Hippocampal formation (tissue), 2 donors: ENCODE measurements at places on chromosomes 7 and 10.
A peak's percentile ranks its signal among the peaks of the same experiment; 100 is the strongest.

- DNase-seq, result peak; percentile 68
These were observed 41.1 kb upstream of the STMP1 start for GRCh38 chr7:135620980-135621850.

GRCh38 chr10:60388116-60388625 is 1.5 kb downstream of the ANK3 start:
- no peak for DNase-seq

DNA sequence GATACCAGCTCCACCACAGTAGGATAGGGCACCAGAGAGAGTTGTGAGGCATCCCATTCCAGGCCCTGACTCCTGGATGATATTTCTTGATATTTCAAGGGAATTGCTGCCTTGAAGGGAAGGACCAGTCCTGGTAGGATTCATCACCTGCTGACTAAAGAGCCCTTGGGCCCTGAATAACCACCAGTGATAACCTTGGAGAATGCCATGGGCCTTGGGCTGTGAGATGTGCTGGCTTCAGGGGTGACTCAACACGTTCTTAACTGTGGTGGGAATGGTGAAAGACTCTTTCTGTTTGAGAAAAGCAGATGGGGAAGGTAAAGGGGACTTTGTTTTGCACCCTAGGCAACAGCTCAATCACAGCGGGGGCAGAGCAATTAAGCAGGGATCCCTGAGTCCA is 21.4 kb upstream of the ASZ1 start:
- no peak for DNase-seq

DNA sequence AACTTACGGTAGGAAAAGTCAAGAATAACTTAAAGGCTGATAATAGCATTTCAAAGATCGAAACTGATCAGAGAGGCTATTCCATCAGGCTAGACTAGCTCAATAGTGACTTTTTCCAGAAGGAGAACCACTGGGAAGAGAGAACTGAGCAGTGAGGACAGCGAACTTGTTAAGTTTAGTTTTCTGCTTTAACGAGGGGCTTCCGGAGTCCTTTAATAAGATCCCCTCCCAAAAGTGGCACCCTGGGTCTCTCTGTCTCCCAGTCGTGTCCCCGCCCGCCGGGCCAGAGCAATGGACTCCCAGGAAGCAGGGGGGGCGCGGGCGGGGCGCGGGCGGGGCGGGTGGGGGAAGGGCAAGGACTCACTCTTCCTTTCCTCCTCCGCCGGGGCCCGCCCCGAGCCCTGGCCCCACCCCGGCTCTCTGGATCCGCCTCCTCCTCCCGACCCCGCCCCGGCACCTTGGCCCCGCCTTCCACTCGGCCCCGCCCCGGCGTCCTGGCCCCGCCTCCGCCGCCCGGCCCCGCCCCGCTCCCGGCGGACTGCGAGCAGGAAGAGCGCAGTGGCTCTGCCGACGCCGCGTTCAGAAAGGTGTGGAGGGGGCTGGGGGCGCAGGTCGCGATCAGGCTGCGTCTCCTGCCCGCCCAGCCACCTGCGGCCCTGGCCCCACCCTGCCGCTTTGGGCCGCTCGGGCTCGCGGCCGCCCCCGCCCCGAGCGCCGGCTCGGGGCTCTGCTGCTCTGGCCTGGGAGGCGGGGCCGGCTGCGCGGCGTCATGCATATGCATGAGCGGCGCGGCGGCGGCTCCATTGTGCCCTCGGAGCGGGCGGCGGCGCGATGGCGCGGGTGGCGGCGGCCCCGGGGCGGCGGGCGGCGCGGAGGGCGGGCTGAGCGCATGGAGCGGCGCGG is at the start of gene ZMIZ2:
TSS of gene ZMIZ2 (plus strand) at position 803 of the 903 bp plus-strand sequence. CDS start 7,403 bp downstream, outside the sequence.
- DNase-seq, result peak; percentile 91

GRCh38 chr7:99461221-99461620 is 4.7 kb downstream of the ATP5MF start:
- DNase-seq, result no peak
